ENCODE measurements at places on chromosomes 5 and 9. TPM values are rescaled to one million over a fixed set of nuclear protein-coding genes. Genes with fewer than 3 reads are reported as not detected.

Gene CDH9
- total RNA-seq = not detected

Gene SPINK5
- 2.1 TPM for total RNA-seq

Gene NR5A1
- total RNA-seq = not detected

GRCh38 chr5:82586661-82587310, 308.6 kb upstream of the RPS23 start:
- no peak overlapping the region for H3K4me3 ChIP-seq
- H3K27me3 ChIP-seq = no peaks in the 10 kb centered on the region
- no peak overlapping the region for H3K27ac ChIP-seq
- H3K36me3 ChIP-seq = no peaks in the 10 kb centered on the region

DNA sequence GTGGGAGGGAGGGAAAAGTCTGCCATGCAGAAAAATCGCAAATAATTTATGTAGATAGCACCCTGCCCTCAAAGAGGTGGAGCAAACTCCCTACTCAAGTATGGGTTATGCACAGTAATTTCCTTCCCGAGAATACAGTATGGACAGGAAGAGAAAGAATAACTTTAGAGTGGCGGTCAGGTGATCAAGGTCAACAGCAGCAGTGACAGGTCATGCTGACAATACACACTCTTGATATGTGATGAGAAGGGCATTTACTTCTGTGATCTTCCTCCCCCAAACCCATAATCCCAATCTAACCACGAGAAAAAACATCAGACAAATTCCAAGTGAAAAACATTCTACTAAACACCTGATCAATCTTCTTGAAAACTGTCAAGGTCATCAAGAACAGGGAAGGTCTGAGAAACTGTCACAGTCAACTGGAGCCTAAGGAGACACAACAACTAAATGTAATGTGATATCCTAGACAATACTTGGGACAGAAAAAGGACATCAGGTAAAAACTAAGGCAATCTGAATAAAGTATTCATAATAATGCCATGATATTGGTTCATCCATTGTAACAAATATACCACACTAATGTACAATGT, 11.7 kb downstream of the BICD2 start:
- peaks cover 43% of the 10 kb centered on the region for H3K4me1 ChIP-seq
- H3K36me3 ChIP-seq = no peaks in the 10 kb centered on the region
- no peaks in the 10 kb centered on the region for H3K27me3 ChIP-seq
- no peak for DNase-seq
- H3K4me3 ChIP-seq = no peak overlapping the region
- H3K27ac ChIP-seq = no peak overlapping the region

DNA sequence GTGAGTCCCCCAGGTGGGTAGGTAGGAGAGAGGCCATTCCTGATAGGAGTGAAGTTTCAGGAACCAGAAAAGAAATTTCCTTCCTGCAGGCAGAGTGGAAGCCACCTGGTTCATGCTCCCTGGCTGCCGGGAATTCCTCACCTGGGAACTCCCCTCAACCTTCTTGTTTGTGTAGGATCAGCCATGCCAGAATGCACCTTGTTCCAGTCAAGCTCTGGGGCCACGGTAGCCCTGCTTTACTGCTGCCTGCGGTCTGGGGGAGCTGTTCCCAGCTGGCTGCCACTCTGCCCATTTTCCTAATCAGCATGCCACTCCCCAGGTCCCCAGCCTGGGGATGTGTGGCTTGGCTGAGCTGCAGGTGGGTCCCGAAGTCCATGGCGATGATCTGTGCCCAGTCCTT, 18.7 kb upstream of the B4GALT1 start:
- H3K27me3 ChIP-seq = no peaks in the 10 kb centered on the region
- H3K36me3 ChIP-seq = no peaks in the 10 kb centered on the region
- no peak for DNase-seq
- no peak overlapping the region for H3K27ac ChIP-seq

- no peaks in the 10 kb centered on the region for H3K4me1 ChIP-seq
- no peaks in the 10 kb centered on the region for H3K27me3 ChIP-seq
- no peak overlapping the region for H3K27ac ChIP-seq
- no peaks in the 10 kb centered on the region for H3K36me3 ChIP-seq
Measured at GRCh38 chr9:29319736-29320513, 1746.6 kb upstream of the C9orf72 start.

GRCh38 chr9:133771486-133772482, 33.6 kb upstream of the SARDH start:
- H3K4me1 ChIP-seq = no peaks in the 10 kb centered on the region
- no peaks in the 10 kb centered on the region for H3K27me3 ChIP-seq
- H3K36me3 ChIP-seq = peaks cover 72% of the 10 kb centered on the region
- no peak overlapping the region for H3K27ac ChIP-seq
- DNase-seq = peak; percentile 36

GRCh38 chr5:58300346-58300895, 159.5 kb downstream of the PLK2 start:
- no peak for DNase-seq
- H3K27me3 ChIP-seq = no peaks in the 10 kb centered on the region
- H3K4me3 ChIP-seq = no peak overlapping the region
- H3K27ac ChIP-seq = no peak overlapping the region
- no peaks in the 10 kb centered on the region for H3K36me3 ChIP-seq
- H3K4me1 ChIP-seq = no peaks in the 10 kb centered on the region

DNA sequence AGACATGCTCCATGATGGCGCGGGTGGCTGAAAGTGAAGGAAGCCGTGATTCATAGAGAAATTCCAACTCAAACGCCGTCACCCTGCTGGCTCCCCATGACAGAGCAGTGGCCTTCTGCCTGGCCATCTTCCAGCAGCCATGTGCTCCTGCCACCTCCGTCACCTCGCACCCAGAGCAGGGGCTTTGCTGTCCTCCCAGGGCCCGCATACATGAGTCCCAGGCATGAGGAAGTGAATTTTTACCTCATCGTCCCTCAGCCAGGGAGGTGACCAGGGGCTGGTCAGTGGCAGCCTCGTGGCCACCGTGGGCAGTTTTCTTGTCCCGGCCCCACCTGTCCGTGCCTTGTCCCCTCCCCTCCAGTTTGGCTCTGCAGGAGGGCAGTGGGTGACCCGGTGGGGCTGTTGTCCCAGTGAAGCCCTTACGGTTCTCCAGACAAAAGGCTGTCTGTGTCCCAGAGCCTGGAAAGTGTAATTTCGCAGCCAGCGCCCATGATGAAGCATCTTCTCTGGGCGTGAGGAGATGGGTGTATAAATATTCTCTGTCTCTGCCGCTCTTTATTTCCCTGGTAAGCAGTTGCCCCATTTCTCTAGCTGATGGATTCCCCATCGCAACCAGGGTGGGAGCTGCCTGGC, 124.0 kb upstream of the LMX1B start:
- peak; percentile 35 for DNase-seq
- H3K36me3 ChIP-seq = peaks cover 11% of the 10 kb centered on the region
- H3K4me1 ChIP-seq = peaks cover 7% of the 10 kb centered on the region
- no peaks in the 10 kb centered on the region for H3K27me3 ChIP-seq

- no peaks in the 10 kb centered on the region for H3K36me3 ChIP-seq
- no peak overlapping the region for H3K27ac ChIP-seq
- H3K27me3 ChIP-seq = no peaks in the 10 kb centered on the region
Measured at GRCh38 chr5:23033864-23034263, 180.7 kb upstream of the CDH12 start.

GRCh38 chr9:131035548-131035947, 26.6 kb downstream of the LAMC3 start:
- DNase-seq = no peak
- H3K4me1 ChIP-seq = peaks cover 12% of the 10 kb centered on the region
- no peak overlapping the region for H3K27ac ChIP-seq
- H3K27me3 ChIP-seq = peaks cover 8% of the 10 kb centered on the region
- H3K36me3 ChIP-seq = no peaks in the 10 kb centered on the region

DNA sequence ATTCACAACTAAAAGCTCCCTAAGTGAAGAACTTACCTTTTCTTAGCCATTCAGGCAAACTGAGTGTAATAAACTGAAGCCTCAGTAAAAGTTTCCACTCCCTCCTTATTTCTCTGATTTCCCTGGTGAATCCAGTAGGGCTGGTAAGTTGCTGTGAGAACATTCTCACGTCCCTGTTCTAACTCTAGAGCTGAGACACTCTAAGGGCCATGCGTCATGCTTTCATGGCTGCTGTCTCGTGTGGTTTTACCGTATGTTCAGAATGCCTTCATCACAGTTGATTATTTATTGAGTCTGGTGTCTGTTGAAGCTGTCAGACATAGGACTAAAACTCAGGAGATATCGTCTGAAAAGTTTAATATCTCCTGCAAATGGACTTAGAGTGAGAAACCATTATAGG, 1.3 kb downstream of the OR2S2 start:
- no peak overlapping the region for H3K27ac ChIP-seq
- peaks cover 6% of the 10 kb centered on the region for H3K4me1 ChIP-seq
- H3K4me3 ChIP-seq = no peak overlapping the region
- no peaks in the 10 kb centered on the region for H3K27me3 ChIP-seq

DNA sequence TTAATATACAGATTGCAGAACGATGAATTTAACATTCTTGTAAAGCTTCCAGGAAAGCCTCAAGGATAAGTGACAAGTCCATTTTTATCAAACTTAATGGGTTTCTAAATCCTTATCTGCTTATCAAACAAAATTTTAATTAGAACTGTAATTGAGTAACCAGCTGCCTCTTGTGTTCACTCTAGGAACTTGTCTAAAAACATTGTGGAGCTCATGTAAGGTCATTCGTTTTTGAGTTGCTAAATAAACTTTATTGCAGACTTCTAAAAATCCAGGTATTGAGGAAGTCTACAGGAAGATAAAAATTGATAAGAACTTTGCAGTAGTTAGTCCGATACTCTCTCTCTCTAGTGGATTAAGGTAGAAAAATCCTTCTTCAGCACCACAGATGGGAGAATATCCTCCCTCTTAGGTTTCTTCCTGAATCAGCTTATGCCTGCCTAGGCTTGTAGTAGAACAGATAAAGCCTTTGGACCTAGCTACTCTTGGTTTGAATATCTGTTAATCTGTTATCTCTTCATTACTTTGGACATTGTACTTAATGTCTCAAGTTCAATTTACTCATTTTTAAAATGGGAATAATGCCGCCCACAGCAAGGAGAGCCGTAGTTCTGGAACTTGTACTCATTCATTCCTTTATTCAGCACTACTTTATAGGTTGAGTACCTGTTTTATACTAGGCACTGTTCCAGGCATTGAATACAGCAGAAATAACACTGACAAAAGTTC, 60.0 kb upstream of the DHFR start:
- H3K36me3 ChIP-seq = peaks cover 31% of the 10 kb centered on the region
- no peak overlapping the region for H3K27ac ChIP-seq
- H3K4me1 ChIP-seq = no peaks in the 10 kb centered on the region
- H3K4me3 ChIP-seq = no peak overlapping the region
- DNase-seq = no peak

DNA sequence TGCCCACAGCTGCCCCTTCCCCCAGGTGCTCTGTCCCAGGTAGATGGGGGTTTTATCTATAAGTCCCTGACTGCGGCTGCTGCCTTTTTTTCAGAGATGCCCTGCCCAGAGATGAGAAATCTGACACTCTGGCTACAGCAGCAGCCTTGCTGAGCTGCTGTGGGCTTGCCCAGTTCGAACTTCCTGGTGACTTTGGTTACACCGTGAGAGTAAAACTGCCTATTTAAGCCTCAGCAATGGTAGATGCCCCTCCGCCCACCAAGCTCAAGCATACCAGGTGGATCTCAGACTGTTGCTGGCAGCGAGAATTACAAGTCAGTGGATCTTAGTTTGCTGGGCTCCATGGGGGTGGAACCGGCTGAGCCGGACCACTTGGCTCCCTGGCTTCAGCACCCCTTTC, 56.8 kb downstream of the MINAR2 start:
- no peaks in the 10 kb centered on the region for H3K4me1 ChIP-seq
- DNase-seq = no peak
- no peak overlapping the region for H3K27ac ChIP-seq
- H3K4me3 ChIP-seq = no peak overlapping the region
- H3K27me3 ChIP-seq = no peaks in the 10 kb centered on the region
- no peaks in the 10 kb centered on the region for H3K36me3 ChIP-seq

DNA sequence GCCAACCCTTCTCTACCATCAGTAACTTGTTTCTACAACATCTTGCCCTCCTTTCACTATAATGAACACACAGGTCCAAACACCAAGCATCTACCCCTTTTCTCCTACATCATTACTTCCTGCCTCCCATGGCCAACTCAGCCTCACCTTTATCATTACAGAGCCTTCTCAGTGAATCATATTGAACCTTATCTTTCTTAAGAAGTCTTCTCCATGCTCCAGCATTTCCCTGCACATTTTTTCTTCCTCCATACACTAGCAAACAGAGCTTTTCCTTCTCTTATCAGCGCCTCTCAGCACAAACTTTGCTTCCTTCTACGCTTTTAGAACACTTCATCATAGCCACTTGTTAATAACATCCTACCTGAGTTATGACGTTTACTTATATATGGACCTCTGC, 148.2 kb downstream of the ARL15 start:
- H3K4me1 ChIP-seq = no peaks in the 10 kb centered on the region
- H3K36me3 ChIP-seq = no peaks in the 10 kb centered on the region
- DNase-seq = no peak
- no peak overlapping the region for H3K27ac ChIP-seq
- H3K27me3 ChIP-seq = no peaks in the 10 kb centered on the region
- no peak overlapping the region for H3K4me3 ChIP-seq

DNA sequence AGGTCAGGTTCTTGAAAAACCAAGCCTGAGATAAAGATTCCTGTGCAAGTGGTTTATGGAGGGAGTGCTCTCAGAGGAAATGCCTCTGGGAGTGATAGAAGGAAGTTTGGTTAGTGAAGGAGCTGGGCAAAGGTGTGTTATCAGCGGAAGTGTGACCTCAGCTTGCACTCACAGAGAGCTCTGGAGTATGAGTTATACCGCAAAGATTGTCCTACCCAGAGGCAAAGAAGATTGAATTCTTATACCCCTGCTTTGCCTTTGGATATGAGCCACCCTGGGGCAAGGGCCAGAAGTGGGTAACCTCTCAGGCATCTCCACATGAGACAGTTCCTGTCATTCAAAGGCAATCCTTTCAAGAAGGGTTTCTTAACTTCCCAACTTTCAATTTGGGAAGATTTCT, 145.6 kb downstream of the MUSK start:
- no peaks in the 10 kb centered on the region for H3K27me3 ChIP-seq
- no peak overlapping the region for H3K4me3 ChIP-seq
- DNase-seq = no peak
- no peak overlapping the region for H3K27ac ChIP-seq
- no peaks in the 10 kb centered on the region for H3K4me1 ChIP-seq

GRCh38 chr9:124820698-124821623, 32.3 kb upstream of the WDR38 start:
- no peak overlapping the region for H3K4me3 ChIP-seq

- H3K27me3 ChIP-seq = peaks cover 97% of the 10 kb centered on the region
- H3K36me3 ChIP-seq = no peaks in the 10 kb centered on the region
- DNase-seq = no peak
- H3K4me1 ChIP-seq = peaks cover 30% of the 10 kb centered on the region
- peak overlapping the region; percentile 49 for H3K4me3 ChIP-seq
- H3K27ac ChIP-seq = no peak overlapping the region
Measured at GRCh38 chr5:88675708-88676636, 207.0 kb downstream of the MEF2C start.

- peak; percentile 88 for DNase-seq
- no peak overlapping the region for H3K27ac ChIP-seq
- peaks cover 39% of the 10 kb centered on the region for H3K27me3 ChIP-seq
- H3K4me3 ChIP-seq = peak overlapping the region; percentile 3
- no peaks in the 10 kb centered on the region for H3K4me1 ChIP-seq
- no peaks in the 10 kb centered on the region for H3K36me3 ChIP-seq
Measured at GRCh38 chr9:126781186-126782052, 23.4 kb upstream of the ZBTB43 start.

- H3K4me1 ChIP-seq = peaks cover 30% of the 10 kb centered on the region
- no peak overlapping the region for H3K4me3 ChIP-seq
- peak overlapping the region; percentile 44 for H3K27ac ChIP-seq
- H3K27me3 ChIP-seq = no peaks in the 10 kb centered on the region
- no peaks in the 10 kb centered on the region for H3K36me3 ChIP-seq
Measured at GRCh38 chr5:122182491-122182921, 53.2 kb downstream of the ZNF474 start.
